NCI-H2081 (cell line): ENCODE measurements at places on chromosomes 6 and 20.

DNA sequence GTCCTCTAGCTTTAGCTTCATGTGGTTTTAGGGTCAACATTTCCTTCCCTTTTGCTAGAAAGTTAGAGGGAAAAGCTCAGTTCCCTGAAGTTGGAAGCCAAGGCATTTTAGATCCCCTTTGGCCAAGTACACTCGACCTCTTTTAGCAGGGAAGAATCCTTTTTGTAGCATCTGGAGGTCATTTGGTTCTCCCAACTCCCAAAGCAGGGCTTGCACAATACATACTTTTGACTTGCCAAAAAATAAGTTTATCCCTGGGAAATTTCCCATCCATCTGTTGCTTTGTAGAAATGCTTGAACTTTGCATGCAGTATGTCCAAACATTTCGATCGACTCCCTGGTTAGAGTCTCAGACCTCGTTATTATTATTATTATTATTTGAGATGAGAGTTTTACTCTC is 4.6 kb upstream of the EDEM2 start:
- DNase-seq, result no peak

DNA sequence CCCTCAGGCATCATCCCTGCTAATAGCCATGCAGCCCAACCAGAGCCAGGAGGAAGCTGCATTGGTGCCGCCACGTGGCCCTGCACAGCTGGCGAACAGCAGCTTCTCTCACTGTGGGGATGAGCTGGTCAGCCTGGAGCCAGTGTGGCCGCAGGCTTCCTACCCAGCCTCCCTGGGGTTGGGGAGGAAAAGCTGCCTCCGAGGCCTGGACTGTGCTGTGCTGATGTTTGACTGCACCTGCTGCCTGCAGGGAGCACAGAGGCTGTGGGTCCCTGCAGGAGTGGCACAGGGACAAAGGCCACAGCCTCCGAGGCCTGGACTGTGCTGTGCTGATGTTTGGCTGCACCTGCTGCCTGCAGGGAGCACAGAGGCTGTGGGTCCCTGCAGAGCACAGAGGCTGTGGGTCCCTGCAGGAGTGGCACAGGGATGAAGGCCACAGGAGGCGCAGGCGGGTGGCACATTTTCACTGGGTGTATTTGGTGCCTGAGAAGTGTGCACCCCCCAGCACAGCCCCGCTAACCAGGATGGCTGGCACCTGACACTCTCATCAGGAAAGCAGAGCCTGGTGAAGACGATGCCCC is 83.9 kb downstream of the DLL1 start:
- no peak for DNase-seq

DNA sequence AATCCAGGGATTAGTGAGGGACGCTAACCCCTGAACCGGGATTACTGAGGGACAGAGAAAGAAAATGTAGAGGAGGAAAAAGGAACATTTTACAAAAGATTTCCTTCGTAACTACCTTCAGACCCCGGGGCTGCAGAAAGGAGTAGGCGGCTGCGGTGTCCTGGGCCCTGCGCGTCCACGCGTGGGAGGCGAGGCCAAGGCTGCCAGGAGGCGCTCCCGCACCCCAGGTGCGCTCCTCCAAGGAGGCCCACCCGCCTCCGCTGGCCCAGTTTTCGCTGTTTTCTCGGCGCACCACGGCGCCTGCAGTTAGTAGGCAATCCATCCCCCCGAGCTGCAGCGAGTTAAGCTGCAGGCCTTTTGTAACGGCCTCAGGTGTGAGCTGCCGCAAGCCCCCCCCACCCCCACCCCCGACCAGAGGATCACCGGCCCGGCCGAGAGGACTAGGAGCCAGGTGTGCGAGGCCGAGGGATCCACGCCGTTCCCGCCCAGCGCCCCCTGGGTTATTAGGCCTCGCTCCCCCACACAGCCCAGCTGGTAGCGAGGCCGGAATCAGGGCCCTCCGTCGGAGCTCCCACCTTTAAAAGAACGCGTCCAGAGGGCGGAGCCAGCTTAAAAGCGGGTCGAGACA is 380.3 kb upstream of the ARID1B start:
- DNase-seq, result no peak

DNA sequence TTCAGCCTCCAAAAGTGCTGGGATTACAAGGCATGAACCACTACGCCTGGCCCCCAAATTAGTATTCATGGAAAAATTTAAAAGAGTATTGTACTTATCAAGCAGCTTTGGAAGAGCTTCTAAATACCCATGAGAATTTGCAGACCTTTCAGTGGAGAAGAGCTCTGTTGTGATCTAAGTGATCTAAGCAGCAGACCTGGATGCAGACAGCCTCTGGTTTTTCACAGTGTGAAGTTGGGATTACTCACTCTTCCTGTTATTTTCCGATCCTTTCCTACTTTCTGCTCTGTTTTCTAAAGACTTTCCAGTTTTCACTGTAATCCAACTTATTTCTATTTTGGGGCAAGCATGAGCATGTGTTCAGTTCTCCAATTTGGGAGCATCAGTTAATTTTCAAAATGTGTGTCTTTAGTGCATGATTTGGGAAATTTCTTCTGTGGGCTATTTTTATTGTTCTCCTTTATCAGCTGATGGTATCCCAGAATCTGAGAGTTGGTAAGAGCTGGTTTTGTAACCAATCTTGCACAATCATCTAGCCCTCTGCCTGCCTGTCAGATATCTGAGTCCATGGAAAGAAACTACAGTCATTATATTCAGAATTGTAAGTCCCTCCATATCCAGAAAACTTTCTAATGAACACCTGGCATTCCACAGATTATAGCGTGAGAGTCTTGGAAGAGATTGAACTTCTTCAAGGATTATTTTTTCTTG is 207.7 kb upstream of the DTNBP1 start:
- DNase-seq, result no peak

- DNase-seq, result no peak
Measured at GRCh38 chr20:5195655-5196054, 68.8 kb downstream of the CDS2 start.

GRCh38 chr20:63225082-63225454 is 9.1 kb upstream of the YTHDF1 start:
- DNase-seq, result no peak

GRCh38 chr20:51318058-51318949 is 224.2 kb downstream of the NFATC2 start:
- DNase-seq, result peak; percentile 40

DNA sequence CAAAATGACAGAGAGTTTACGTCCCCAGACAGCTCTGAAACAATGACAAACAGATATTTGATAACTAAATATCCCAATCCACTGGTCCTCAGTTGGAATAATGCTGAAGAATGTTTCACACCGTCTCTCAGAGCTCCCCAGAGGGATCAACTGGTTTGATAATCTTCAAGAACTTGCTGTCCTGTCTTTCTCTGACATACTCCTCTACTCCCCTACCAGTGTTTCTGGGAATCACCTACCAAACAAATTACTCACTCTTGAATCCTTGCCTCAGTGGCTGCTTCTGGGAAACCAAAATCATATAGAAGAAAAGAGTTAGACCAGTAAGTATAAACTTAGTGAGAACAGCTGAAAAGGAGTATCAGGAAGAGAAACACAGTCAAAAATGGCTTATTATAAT is 469.7 kb upstream of the JAG1 start:
- DNase-seq, result no peak

DNA sequence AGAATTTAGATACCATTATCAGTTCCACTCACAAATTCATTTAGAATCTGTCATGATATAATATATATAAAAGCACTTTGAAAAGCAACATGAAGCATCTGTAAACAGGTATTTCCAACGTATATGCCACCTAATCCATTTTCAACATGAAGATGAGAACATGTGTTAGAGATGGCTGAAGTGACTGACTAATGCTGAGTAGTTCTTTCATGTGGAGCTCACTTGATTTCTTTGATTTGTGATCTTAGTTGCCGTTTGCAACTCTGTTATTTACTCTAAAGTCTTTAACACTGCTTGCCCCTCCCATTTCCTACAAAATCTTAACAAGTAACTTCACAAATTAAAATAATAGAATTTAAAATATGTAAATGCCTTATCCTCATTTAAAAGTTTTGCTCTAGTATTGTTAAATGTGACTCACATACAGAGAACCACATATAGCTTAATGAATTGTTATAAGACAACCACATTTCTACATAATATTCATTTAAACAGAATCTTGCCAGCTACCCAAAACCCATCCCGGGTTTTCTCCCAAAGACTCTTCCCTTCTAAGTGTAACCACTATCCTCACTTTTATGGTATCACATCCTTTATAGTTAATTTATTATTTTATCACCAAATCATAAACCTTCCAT is 78.3 kb downstream of the ME1 start:
- DNase-seq, result no peak

GRCh38 chr20:52179331-52180179 is 12.0 kb downstream of the ZFP64 start:
- DNase-seq, result no peak

- DNase-seq, result peak; percentile 59
Measured at GRCh38 chr6:34143884-34144580, 1.9 kb downstream of the GRM4 start.

DNA sequence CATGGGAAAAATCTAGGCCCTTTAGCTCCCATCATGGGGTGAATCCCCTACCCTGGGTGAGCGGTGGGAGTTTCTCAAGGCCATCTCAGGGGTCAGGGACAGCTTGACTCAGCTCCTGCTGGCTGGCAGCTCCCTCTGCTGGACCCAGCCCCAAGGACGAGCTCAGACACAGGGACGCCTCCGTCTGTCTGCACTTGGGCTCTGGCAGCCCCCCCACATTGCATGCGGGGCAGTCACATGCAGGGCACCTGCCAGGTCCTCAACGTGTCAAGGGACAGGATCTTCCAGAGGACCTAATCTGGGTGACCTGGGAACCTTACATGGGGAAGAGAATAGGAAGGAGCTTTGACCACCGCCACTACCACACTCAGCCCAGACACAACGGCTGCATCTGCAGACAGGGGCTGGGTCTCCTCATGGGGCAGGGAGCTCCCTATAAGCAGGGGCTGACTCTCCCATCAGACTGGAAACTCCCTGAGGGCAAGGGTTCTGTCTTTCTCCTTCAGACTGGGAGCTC is 173.4 kb downstream of the MRPL14 start:
- no peak for DNase-seq

GRCh38 chr6:21001736-21002135 is 467.5 kb downstream of the CDKAL1 start:
- DNase-seq, result no peak

GRCh38 chr6:73062130-73062529 is 163.2 kb downstream of the KHDC1L start:
- no peak for DNase-seq

GRCh38 chr6:85134172-85134571 is 315.7 kb upstream of the NT5E start:
- DNase-seq, result no peak

GRCh38 chr6:1322156-1322555 is 10.3 kb downstream of the FOXQ1 start:
- DNase-seq, result no peak

GRCh38 chr20:14414560-14414959 is 77.1 kb upstream of the FLRT3 start:
- DNase-seq, result no peak

GRCh38 chr6:36546308-36546919 is 865 bp downstream of the STK38 start:
- no peak for DNase-seq

DNA sequence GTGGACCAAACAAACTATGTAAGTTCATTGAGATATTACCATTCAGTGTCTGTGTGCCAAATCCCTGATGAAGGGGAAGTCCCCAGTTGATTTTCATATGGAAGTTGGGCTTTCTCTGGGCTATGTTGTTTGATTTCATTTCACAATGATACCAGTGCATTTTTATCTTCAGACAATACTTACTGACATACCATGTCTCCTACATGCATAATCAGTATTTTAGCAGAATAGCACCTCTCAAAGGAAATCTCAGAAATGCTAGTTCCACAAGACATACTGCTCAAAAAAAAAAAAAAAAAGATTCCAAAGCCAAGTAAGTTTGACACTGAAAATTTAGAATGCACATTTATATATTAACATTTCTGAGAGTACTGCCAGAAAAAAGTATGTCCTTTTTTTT is 168.8 kb upstream of the RNF217 start:
- no peak for DNase-seq

DNA sequence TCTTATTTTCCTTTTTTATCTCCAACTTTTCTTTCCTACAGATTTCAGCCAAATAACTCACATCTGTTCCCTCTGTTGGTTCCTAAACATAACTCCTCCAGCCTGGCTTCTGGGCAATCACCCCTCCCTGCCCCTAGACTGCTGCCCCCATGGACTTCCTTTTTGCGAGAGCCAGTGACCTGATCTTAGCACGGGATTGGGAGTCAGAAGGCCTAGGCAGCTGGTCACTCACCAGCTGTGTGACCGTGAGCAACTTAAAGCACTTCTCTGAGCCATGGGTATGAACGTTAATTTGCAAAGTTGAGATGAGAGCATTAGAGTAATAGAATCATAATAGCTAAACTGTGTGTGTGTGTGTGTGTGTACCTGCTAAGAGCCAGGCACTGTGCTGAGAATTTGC is 4.5 kb upstream of the MMP9 start:
- no peak for DNase-seq

GRCh38 chr6:163645560-163645959 is 231.0 kb downstream of the QKI start:
- DNase-seq, result no peak

DNA sequence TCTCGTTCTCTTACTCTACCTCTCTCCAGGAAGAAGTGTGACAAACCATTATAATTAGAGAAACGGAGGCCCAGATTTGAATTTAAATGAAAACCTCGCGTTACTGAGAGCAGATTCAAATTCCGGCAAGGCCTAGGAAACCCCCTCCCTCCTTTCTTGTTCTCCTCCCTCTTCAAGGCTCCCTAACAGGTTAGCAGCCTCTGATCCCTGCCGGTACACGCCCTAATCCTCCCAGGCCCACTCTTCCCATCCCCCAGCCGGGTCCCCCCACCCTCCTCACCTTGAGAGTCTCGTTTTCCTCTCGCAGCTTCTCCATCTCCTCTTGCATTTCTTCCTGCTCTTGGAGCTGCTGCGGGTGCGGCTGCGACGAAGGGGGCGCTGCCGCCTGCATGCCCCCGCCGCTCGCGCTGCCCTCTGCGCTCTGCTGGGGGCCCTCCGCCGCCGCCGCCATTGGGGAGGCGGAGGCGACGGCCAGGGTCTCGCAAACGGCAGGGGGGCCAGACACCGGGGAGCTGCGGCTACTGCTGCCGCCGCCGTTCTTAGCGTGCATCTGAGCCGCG is 3.8 kb downstream of the MTCL3 start:
- peak; percentile 25 for DNase-seq

GRCh38 chr20:52313341-52313963 is 121.9 kb upstream of the ZFP64 start:
- peak; percentile 34 for DNase-seq

GRCh38 chr6:159739341-159739740 is 12.0 kb downstream of the WTAP start:
- no peak for DNase-seq

- no peak for DNase-seq
Measured at GRCh38 chr6:161010418-161010817, 18.8 kb downstream of the MAP3K4 start.

DNA sequence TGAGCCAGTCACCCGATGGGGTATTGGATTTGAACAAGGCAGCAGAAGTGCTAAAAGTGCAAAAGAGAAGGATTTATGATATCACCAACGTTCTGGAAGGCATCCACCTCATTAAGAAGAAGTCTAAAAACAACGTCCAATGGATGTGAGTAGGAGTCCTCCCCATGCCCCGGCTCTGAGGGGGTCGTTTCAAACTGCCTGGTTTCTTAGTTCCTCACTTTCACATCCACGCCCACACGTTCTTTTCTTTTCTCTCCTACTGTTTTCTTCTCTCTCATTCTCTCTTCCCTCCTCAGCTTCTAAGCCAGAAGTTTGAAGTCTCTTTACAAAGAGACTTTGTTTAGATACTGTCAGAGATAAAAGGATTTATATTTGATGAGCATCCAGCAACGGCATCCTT is 53.0 kb upstream of the CDKAL1 start:
- no peak for DNase-seq
